CD8-positive, alpha-beta T cell (primary cell): ENCODE measurements at places on chromosomes 5 and 9. TPM values are rescaled to one million over a fixed set of nuclear protein-coding genes. Genes with fewer than 3 reads are reported as not detected.

Gene PCDHB16
- total RNA-seq, result not detected

Gene DYNC2I2
- total RNA-seq, result 3.9 TPM

Gene NME5
- total RNA-seq, result not detected

Gene NEUROG1
- total RNA-seq, result not detected

Gene LHX6
- total RNA-seq, result not detected

Gene IFNE
- total RNA-seq, result not detected

Gene KIAA1958
- 7.2 TPM for total RNA-seq
